RKO (cell line): ENCODE measurements at places on chromosomes 12 and 14.
A peak's percentile ranks its signal among the peaks of the same experiment; 100 is the strongest.

DNA sequence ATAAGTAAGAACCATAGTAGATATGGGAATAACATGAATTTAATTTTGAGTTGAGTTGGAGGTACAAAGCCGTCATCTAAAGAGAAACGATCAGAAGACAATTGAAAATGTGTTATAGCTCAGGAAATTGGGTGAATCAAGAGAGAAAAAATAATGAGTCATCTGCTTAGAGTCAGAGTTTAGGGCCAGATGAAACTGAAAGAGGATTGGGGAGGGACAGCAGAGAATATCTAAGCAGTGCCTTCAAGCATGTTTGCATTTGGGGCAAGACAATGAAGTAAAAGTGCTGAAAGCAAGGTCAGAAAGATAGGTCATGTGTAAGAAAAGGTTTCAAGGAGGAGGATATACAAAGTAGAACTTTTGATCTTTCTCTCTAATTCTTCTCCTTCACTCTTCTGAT lies 49.4 kb downstream of the SLC15A5 start:
- no peak for DNase-seq

DNA sequence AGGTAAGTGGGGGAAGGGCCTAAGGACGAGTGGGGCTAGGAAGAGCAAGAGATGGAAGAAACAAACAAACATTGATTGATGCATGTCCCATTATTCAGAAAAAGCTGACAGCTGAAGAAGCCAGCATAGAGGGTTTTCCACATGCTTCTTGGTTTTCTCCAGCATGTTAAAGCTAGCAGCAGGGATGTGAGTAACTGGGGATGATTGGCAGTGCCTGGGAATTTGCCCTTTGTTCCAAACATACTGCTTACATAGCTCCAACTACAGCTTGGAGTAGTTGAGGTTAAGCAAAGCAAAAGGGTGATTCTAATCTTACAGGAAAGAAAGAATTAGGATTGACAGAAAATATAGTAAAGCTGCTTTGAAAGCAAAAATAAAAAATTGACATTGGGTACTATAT lies 68.0 kb upstream of the IFNG-AS1 start:
- no peak for DNase-seq

DNA sequence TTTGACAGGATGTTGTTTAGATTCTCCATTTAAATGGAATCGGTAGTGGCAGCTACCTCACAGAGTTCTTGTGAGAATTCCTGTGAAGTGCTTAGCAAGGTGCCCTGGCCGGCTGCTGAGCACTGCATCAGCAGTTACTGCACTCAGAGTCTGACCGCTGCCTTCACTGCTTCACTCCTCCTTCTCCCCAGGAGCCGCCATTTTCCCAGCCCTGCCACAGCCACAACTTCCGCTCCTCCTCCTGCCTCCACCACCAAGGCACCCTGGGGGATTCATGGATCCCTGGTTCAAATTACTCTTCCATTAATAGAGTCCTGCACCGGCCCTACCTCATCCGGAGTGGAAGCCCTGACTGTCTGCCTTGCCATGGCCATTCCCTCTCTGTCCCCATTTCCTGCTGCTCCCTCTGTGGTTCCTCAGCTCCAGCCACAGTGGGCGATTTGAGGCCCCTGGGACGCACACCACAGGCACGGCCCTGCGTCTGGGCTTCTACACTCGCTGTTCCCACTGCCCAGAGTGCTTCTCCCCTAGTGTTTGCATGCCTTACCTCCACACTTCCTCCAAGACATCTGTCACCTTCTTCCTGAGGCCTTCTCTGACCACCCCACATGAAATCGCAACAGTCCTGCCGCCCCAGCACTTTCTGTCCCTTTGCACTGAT lies 210.3 kb downstream of the IPO8 start:
- no peak for DNase-seq

DNA sequence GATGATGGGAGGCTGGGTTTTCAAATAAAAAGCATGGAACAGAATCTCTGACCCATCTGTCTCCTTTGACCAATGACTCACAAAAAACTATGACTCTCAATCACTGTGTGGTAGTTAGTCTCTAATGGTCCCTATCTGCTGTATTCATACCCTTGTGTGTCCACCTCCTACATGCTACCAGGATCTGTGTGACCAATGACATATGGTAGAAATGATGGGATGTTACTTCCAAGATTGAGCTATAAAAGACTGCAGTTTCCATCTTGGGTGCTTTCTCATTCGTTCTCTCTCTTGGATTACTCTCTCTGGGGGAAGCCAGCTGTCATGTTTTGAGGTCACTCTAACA lies 144.7 kb upstream of the BTG1 start:
- peak; percentile 4 for DNase-seq

DNA sequence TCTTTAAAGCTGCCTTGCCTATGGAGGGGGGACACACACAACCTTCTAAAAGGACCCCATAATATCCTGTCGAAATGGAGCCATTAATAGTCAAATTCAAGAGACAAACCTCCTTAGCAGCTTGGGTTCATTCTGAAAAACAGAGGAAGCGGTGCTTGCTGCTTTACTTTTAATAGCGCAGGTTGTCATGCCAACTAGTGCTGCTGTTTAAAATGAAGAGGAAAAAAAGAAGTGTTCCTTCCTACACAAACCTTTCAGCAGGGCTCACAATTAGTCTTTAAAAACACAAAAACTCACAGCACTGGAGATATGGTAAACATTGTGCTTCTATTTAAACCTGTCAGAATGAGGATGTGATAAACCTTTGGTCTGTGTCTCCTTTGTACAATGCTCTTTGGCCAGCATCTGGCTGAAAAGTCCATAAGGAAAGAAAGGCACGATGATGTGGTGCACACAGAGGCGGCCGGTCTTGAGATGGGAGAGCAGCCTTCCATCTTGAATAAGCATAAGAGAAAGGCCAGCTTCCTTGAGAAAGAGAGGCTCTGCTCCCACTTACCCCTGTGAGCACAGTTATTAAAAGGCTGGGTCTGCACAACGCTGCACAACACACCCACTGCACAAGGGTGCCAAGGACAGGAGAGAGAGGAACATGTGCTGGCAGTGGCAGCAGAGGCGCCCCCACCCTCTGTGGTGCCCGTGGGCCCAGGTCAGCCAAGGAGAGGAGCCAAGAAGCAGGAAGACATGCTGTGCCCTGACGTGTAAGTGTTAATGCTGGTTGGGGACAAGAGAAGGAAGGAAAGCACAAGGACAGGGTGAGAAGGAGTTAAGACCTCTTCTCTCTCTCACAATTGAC lies 144.6 kb downstream of the TTC7B start:
- DNase-seq: no peak

DNA sequence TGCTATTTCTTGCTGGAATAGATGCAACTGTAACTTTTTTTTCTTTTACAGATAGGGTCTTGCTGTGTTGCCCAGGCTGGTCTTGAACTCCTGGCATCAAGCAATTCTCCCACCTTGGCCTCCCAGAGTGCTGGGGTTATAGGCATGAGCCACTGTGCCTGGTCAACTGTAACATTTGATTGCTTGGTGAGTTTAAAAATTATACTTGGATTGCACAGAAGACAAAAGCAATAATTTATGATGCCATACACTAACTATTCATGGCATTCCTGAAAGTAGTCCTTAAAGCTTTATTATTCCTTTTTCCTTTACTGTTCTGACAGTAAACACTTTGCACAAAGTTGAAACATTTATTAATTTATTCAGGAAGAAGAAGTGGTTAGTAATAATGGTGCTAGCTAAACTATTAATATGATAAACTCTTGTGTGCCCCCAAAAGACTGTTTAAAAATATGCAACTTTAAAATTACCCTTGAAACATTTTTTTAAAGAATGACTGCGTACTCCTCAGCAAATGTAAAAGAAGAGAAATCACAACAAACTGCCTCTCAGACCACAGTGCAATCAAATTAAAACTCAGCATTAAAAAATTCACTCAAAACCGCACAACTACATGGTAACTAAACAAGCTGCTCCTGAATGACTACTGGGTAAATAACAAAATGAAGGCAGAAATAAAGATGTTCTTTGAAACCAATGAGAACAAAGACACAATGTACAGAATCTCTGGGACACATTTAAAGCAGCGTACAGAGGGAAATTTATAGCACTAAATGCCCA lies 8.3 kb downstream of the PTPRB start:
- DNase-seq: no peak

- DNase-seq: no peak
These were observed 85.6 kb downstream of the GLT1D1 start for GRCh38 chr12:128938886-128939285.

DNA sequence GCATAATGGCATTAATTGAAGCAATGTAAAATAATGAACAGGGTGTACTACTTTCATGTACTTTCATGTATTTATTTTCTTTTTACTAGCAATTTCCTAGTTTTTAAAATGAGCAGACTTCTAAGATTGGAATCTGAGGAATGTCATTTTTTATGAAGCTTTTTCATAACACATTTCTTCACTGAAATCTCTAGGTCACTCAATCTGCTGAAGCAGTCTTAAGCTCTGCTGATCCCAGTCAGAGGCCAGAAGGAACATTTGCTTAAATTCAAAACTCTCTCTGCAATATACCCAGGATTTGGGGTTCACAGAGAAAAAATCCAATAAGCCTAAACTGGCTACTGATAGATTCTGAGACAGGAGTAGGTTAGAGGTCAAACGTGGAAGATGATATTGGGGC lies 73.6 kb upstream of the CNTN1 start:
- DNase-seq: no peak

- DNase-seq: peak; percentile 83
These were observed at the start of gene FAR2 for GRCh38 chr12:29148911-29149690. Gene FAR2, plus strand, starts transcription at chr12:29149278. Its CDS starts 121,172 bp downstream, at chr12:29270450.

GRCh38 chr14:24665440-24665991 lies 31.5 kb upstream of the GZMB start:
- DNase-seq: no peak
